CD4-positive, alpha-beta T cell treated with Interferon alpha-2 for 1 hour (primary cell): ENCODE measurements at places on chromosomes 5 and 9.

DNA sequence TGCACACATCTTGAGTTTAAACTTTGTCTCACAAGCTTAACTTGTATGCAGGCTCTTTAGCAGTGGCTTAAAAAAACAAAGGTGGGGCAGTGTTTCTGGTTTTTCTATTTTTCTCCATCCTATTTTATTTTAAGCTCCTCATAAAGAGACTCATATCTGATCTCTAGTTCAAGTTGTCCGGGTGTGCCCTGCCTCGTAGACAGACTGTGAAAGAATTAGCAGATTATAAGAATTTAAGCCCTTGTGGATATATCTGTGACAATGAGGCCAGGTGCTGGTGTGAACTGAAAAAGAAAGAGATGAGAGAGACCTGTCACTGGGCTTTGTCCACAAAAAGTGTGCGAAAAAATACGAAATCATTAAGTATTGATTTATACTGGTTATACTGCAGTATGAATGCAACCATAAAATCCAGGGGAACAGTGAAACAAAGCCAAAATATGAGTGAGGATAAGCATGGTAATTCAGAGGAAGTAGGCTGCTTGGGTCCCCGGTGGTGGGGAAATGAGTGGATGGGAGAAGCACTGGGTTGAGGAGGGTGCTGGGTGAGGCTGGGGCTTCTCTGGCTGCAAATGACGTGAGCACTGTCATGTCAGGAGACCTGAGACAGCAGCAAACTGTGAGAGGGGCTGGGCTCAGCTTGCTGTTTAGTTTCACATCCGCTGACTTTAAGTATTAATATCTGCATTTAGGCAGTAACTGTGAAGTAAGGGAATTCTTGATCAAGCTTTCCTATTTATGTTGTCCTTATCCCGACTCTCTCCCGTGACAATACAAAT lies 179.7 kb upstream of the ANKRD55 start:
- peak; percentile 28 for DNase-seq

- DNase-seq, result no peak
Observed at GRCh38 chr5:132222649-132223038, 5.0 kb downstream of the P4HA2 start.

DNA sequence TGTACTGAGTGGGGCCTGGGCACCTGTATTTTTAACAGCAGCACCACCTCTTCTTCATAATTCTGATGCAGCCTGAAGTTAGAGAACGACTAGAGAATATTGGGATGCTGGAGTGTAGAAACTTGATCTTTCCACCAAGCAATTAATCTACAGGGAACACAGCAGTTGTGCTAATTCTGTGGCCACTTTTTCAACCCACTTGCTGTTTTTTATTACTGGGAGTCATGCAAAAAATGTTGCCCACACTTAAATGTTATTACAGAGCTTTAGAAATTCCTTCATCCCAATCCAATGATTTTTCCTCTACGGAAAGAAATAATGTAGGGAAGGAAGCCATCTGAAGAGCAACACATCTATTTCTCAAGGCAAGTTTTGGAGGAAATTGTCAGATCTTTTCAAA lies 190.9 kb upstream of the TUT7 start:
- no peak for DNase-seq

- DNase-seq, result no peak
Observed at GRCh38 chr9:12351293-12352044, 341.7 kb upstream of the TYRP1 start.

- DNase-seq, result no peak
Observed at GRCh38 chr9:127913682-127914081, 3.2 kb downstream of the ST6GALNAC4 start.

- no peak for DNase-seq
Observed at GRCh38 chr9:84655447-84655846, 14.1 kb upstream of the NTRK2 start.

DNA sequence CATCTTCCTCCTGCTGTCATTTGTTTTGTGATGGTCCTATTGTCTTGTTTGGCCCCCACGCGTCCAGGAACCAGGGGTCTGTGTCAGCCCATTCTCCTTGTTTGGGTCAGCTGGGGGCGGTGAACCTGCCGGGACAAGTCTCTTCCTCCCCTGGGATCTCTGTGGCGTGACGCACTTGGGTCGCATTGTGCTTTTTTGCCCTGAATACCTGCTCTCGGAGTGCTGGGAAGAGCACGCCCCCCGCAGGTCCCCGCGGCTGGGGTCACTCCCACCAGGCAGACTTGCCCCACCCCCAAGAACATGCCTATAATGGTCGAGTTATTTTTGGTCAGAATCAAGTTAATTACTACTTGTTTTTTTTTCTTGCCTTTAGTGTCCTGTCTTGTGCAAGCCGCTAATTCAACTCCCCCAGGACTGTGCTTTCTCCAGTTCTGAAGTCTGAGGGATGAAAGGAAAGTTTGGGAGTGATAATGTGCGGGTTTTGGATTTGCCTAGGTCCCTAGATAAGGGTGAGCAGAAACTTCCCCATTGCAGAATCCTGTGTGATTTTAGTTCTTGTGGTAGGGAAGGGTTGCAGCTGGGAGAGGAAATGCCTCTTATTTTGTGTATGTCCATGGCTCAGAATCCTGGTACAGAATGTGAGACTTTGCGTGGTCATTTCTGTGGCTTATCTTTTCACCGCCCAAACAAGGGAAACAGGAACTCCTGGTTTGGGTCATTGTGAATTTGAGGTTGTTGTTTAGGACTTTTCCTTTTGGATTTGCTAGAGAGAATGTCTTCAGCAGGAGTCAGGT lies 789 bp downstream of the ACER2 start:
- DNase-seq, result no peak

- no peak for DNase-seq
Observed at GRCh38 chr5:41399839-41400238, 110.6 kb downstream of the PLCXD3 start.

GRCh38 chr9:38622951-38623350 lies 2.6 kb upstream of the ANKRD18A start:
- no peak for DNase-seq

GRCh38 chr5:10332301-10332700 lies 21.2 kb upstream of the MARCHF6 start:
- DNase-seq, result no peak

DNA sequence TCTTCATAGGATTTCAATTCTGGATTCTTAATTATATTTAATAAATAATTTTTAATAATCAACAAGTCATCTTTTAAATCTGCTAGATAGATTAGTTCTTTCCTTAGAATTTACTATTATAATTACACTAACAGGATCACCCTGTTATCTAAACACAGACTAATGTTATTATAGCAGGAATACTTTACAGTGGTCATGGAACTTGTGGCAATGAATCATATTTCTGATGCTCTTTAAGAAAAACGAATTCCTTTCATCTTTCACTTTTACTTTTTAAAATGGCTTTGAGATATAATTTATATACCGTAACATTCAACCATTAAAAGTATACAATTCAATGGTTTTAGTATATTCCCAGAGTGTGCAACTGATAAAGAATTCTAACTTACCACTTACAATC lies 29.7 kb upstream of the CDK5RAP2 start:
- DNase-seq, result no peak

GRCh38 chr9:74517188-74517587 lies 20.1 kb downstream of the RORB start:
- no peak for DNase-seq

DNA sequence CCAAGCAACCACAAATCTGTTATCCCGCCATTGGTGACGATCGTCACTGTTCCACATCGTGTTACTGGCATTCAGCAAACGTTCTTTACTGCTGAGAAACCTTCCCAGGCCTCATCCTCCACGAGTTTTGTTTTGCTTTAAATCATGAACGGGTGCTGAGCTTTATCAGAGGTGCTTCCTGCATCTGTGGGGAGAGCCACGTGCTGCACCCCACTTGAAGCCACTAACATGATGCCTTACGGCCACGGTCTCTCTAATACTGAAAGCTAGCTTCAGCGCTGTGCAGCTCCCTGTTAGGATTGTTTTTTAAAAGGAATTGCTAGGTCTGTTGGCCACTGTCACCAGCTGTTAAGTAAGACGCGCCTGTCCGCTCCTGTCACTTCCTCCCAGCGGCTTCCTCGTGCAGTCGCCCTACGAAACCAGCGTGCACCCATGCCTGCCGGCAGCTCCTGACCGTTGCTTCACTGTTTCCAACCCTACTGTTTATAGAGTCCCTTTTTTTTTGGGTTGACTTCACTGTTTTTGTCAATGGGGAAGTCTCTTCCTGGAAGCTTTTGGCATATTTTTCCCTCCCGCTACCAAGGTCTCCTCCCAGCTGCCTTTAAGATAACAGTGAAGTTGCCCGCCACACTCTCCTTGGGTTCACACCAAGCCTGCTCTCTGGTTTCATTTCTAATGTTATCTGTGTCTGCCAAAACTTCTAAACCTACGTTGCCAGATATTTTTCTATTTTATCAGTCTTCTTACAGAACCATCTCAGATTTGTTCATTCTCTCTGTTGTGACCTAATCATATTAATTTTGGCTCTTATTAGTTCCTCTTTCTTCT lies 20.3 kb downstream of the LPCAT1 start:
- peak; percentile 23 for DNase-seq

DNA sequence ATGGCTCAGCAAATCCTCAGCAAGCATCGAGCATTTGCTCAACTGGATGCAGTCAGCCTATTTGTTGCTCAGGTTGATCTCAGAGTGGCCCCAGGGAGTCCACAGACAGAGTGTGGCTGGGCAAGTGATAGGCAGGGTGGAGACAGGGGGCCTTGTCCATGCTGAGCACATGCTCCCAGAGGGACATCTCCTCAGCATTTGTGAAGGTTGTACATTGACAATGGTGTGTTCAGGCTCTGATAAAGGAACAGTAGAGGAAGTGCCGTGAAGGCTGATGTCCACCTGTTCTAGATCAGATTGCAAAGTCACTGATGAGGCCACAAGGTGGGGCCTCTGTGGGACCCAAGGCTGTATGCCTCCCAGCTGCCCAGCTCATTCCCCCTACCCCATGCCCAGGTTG lies 50.1 kb upstream of the FOXI1 start:
- DNase-seq, result no peak

GRCh38 chr5:1390333-1390732 lies 45.4 kb upstream of the CLPTM1L start:
- no peak for DNase-seq

- DNase-seq, result no peak
Observed at GRCh38 chr5:151039665-151040064, 19.3 kb downstream of the GPX3 start.

GRCh38 chr9:90795871-90796317 lies 5.7 kb upstream of the SYK start:
- DNase-seq, result no peak

DNA sequence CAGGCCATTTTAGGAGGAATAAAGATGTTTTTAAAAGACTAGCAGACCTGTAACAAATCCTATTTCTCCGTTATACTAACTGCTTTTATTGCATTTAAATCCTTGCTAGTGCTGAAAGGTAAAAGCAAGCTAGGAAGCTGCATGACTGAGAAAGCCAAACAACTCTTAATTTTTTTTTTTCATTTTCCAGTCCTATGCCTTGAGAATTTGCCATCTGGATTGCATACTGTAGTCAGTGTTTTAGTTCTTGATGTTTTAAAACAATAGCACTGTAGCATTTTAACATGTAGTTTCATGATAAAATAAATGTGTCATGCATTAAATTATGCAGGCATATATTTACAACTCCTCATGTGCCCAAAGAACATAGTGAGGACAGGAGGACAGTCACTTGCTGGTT lies 108.4 kb upstream of the FGF10 start:
- no peak for DNase-seq

DNA sequence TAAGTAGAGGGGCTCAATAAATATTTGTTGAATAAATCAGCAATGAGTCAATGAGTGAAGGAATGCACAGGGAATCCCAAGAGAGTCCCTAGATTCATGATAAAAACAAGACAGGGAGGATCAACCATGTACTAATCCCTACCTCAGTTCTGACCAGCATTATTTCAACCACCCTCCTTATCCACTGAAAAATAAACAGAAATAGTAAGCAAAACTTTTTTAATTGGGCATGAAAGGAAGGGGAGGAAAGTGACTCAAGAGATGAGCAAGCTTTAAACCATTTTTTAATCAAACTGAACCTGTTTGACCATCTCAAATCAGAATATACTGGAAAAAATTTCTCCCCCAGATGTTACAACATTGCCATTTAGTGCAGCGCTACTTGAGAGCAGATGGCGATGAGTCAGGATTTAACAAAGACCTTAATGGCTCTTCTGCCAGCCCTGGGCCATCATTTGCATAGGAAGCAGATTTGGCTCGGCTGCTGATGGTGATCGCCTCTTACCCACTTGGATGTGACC lies 194.8 kb upstream of the SLC30A5 start:
- DNase-seq, result no peak

DNA sequence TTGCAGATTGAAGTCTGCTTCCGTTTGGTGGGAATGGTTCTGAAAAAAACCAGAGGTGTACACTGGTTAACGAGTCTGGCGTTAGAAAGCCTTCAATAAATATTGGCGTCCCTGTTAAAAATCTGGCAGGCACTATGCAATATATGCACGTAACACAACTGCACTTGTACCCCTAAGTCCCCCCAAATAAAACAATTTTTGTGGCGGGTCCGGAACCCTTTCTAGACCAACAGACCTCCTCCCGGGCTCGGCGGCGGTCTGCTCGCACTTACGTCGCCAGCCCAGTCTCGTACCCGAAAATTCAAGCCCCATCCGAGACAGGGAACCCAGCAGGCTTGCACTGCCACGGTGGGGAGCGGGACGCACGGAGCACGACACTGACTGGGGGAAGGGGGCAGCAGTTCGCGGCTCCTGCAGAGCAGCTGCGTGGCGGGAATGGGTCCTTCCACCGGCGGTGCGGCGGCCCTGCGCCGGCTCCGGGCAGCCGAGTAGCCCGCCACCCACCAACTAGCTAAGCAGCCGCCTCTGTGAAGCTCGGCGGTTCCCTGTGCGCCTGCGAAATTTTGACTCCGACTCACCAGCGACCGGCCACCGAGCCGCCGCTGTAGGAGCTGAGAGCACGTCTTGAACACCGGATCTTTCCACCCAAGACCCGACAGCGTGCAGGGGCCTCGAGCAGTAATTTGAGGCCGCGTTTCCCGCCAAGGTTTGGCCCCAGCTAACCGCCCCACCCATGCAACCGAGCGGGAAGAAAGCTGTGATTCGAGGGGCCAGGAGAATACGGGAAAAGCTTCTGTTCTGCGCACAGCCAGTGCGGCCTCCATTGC lies 3.9 kb downstream of the MCIDAS start:
- DNase-seq, result no peak

DNA sequence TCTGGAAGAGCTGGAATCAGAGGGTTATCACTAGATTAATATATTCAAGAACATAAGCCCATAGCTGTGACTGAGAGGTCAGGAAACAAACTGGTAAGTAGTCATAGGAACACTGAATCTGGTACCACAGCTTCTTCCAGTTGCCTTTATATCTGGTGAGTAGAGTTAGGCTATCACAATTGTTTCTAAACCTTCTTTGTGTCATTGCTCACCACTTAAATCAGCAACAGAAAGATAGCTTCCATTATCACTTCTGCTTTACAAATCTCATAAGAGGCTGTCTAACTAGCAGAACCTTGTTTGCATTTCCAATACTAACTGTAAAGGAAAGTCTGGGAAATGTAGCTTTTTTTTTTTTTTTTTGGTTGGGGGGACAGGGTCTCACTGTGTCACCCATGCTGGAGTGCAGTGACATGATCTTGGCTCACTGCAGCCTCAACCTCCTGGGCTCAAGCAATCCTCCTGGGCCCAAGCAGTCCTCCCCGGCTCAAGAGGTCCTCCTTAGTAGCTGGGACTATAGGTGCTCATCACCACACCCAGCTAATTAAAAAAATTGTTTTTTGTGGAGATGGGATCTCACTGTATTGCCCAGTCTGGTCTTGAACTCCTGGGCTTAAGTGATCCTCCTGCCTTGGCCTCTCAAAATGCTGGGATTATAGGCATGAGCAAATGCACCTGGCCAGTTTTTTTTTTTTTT lies 22.0 kb downstream of the CDC42SE2 start:
- DNase-seq, result no peak
